D721Med (cell line): ENCODE measurements at places on chromosomes 4 and X.

DNA sequence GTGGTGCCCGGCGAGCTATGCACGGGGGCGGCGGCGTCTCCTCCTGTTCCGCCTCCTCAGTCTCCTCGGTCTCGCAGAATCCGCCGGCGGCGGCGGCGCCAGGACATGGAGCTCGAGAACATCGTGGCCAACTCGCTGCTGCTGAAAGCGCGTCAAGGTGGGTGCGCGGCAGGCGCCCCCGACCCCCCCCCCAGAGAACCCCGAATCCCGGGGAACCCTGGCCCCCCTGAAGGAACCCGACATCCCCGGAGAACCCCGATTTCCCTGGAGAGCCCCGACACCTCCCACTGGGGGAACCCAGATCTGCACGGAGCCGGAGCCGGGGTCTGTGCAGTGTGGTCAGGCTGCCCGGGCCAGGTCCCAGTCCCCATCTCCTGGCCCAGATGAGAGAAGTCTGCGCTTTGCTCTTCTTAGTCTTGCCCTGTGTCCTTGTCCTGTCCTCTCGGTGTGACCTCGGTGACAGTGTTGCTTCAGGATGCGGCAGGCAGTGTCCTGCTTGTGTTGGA is 648 bp downstream of the GRK4 start:
- no peak for DNase-seq

GRCh38 chr4:148055844-148056243 is 324.0 kb downstream of the ARHGAP10 start:
- no peak for DNase-seq

DNA sequence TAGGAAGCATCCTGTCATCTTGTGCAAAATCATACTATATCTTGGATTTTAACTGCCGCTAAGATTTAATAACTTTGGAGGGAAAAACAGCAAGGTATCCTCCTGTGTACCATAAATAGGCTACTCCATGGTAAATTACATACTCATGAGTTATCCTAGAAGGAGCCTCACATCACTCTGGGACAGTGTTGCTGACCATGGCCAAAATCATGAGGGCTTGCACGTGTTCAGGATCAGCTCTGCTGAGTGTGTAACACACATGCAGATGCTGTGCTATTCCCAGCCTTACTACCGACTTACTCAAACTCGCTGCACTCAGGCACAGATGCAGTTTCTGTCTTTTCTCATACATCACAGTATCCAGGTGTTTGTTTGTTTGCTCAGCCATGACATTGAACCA is 56.6 kb downstream of the DKK2 start:
- DNase-seq: no peak

DNA sequence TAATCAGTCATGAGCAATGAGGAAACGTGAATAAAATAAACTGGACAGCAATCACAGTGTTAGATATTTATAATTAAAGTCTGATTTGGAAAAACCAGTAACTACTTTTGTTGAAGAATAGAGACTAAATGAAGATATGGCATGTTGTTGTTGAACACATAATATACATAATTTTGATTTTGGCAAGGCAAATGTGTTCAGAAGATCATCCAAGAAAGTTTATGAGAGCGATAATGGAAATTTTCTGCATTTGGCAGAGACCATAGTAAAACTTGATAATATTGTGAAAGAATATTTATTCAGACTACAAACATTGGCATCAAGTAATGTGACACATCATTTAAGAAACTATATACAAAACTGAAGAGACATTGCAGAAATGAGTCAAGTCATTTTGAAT is 620.7 kb downstream of the TMA16 start:
- no peak for DNase-seq

- DNase-seq: no peak
These were observed 69.6 kb upstream of the PCDH18 start for GRCh38 chr4:137601934-137602333.

- no peak for DNase-seq
These were observed 249.1 kb downstream of the SPIN4 start for GRCh38 chrX:63101879-63102620.

DNA sequence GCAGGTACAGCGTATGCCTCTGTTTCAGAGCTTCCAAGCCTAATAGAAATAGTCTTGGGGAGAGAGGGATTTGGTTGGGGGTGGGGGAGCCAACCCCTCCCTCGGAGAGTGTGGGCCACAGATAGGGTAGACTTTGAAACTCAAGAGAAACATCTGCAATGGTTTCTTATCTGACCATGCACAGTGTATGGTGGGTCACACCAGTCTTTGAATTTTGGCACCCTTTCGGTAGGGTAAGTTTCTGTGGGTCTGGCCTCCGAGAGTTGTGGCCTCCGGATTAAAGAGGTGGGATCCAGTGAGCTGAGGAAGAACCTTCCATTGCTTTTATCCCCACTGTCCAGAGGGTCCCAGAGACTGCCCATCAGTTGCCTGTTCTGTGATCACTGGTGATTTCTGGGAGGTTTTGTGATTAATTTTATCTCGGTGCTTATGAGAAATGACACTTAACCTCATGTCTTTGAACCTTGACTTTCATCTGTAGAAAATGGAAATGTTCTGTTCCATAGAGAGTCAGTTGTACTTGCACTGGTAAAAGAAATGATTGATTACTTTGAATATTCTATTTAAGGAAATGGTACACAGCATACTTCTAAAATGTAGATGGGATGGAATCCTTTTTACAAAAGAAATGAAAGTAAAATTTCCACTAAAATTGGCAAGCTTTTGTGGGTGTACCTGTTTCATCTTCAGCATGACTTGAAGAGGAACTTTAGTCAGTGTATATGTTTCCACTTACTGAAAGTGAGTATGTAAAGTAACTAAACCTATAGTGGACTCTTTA is 62.7 kb downstream of the TMEM131L start:
- DNase-seq: no peak

DNA sequence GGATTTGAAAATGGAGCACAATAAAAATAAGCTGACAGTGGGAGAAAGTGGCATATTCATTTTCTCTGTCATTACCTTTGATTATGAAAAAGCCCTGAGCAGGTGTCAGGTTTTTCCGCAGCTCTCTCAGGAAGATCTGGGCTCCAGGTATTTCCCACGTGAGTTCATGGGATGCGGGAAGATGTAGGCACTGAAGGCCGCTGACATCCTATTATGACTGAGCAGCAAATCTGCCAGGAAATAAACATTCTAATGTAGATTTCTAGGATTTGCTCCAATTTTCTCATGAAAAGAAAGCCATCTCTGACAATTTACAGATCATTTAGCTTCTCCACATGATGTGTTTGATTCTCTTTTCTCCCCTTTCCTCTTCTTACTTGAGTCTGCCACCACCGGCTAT is 160.7 kb downstream of the KIT start:
- no peak for DNase-seq

DNA sequence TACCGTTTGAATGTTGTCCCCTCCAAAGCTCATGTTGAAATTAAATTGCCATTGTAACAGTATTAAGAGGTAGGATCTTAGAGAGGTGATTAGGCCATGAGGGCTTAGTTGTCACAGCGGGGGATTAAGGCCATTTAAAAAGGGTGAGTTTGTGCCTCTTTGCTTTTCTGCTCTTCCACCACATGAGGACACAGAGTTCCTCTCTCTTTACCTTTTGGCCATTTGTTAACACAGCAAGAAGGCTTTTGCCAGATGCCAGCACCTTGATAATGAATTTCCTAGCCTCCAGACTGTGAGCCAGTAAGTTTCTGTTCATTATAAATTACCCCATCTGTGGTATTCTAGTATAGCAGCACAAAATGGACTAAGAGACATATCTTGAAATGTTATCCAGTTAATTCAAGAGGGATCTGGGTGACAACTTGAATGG is 7.8 kb upstream of the HERC3 start:
- DNase-seq: no peak

DNA sequence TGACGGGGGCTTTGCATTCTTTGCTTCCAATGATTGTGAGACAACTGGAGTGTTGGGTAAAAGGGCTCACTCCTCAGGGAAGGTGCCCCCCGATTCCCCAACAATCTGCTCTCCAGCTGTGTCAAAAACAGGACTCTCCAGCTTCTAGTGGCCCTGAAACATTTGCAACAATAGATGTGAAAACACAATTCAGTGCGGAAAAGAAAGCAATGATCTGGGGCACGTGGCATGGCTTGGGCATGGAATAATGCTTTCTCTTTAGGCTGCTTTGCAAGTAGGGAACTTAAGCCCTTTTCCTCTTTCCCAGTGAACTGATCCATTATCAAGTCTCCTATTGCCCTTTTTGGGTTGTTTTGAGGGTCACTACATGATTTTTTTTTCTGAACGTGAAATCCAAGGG is 239.9 kb downstream of the C4orf33 start:
- no peak for DNase-seq

DNA sequence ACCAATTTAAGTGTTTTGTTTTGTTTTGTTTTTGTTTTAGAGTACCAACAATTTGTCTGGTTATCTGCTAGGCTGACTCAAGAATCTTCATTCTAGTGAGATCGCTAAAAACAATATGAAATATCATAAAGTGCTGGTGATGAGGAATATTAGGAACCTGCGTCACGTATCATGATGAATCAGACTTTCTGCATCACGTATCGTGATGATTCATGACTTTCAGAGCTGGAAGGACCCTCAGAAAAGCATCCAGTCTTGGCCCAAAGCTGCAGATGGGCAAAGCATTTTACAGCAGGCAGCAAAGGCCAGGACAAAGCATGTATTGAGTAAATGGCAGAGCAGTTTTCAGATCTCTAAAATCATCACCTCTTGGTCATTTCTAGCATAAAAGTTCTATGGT is 278.0 kb upstream of the BOD1L1 start:
- no peak for DNase-seq

GRCh38 chr4:76802236-76803021 is 95.5 kb downstream of the SOWAHB start:
- DNase-seq: no peak

- DNase-seq: no peak
These were observed 209.4 kb upstream of the NEIL3 start for GRCh38 chr4:177100307-177100706.

DNA sequence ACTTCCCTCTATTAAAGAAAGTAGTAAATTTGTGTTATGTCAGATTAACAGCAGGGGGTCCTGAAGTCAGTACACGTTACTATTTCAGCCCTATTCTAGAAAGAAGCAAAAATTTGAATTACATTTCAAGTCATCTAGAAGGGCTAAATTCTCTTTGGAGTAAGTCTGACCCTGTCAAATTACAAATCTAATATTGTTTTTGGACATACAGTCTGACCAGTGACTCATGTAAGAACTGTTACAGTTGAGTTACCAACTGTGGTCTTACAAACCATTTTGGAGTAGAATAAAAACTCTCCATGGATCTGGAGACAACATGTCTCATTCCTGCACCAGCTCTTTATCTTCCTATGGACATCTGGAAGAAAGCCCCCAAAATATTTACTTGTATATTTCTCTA is 36.0 kb upstream of the GYPA start:
- no peak for DNase-seq

- DNase-seq: no peak
These were observed 56.5 kb upstream of the PPARGC1A start for GRCh38 chr4:23946299-23946698.

DNA sequence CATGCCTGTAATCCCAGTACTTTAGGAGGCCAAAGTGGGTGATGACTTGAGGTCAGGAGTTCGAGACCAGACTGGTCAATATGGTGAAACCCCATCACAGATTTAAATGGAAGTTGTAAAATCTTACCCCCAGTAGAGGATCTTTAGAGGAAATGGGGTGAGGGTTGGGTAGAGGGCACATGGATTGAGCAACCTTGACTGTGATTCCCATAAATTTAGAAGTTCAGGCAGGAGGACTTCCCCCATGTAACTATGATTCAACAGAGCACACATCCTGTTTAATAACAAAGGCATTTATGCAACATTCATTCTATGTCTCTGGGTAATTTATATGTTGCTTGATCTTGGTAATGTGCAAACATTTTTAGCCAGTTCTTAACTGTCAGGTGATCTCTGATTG is 143.1 kb downstream of the RBM47 start:
- DNase-seq: no peak

DNA sequence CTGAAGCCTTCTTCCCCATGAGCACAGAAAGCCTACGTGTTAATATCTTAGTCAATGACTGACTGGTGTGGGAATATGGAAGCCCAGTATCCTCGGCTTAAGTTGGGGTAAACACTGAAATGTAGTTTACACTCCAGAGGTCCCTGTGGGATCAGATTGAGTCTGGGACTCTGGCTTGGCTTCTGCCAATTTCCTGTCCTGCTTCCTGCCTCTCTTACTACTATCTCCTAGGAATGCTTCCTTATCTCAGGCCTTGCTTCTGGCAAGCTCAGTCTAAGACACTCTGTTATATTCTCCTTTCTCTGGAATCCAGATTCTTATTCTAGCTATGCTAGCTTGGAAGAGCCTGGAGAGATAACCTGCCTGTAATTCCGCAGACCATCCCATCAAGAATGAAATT is 174.0 kb upstream of the LDB2 start:
- DNase-seq: no peak

GRCh38 chrX:10781847-10782530 is 161.6 kb upstream of the MID1 start:
- no peak for DNase-seq

DNA sequence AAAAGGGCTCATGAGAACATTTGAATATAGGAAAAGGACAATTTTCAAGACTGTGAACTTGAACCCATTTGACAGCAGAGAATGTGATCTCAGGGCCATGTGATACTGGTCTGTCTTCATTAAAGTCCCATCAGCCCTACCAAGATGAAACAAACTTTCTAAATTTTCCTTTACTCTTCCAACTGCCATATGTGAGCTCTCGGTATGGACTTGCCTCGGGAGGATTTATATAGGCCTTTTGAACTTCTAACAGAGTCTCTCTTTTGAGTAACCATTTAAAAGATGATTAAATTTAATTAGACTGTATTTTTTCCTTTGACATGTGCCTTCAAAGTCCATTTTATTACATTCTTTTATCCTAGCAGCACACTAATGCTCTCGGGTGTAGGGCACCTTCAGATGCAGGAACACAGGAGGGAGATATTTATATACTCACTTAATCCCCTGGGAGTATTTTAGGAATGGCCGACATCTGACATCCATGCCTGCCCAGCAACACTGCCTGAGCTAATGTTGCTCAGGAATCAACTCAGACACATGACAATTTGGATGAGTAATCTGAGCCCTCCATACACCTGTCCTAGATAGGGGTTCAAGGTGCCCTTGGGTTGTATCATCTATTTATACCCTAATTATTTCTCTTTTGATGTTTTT is 155.0 kb downstream of the SLC7A11 start:
- no peak for DNase-seq
